ENCODE measurements at places on chromosomes 12 and 14. TPM values are rescaled to one million over a fixed set of nuclear protein-coding genes. Genes with fewer than 3 reads are reported as not detected.

ACSM4 gene
- not detected for total RNA-seq

NEUROD4 gene
- total RNA-seq: 0.23 TPM

PLD4 gene
- 9.0 TPM for total RNA-seq

CCDC196 gene
- total RNA-seq: not detected

ESPL1 gene
- total RNA-seq: 2.5 TPM

TAS2R8 gene
- 0.69 TPM for total RNA-seq

ACRBP gene
- total RNA-seq: 0.46 TPM

GLIPR1L2 gene
- 2.3 TPM for total RNA-seq

MIPOL1 gene
- 36.9 TPM for total RNA-seq

EGLN3 gene
- total RNA-seq: 14.3 TPM

PHETA1 gene
- total RNA-seq: 5.8 TPM

GPRC5D gene
- not detected for total RNA-seq

PRR4 gene
- total RNA-seq: 6.0 TPM

B4GALNT3 gene
- total RNA-seq: 3.0 TPM

GPX2 gene
- not detected for total RNA-seq

CLEC1B gene
- not detected for total RNA-seq

OTUB2 gene
- 11.3 TPM for total RNA-seq

TAPBPL gene
- total RNA-seq: 2.8 TPM

TAMALIN gene
- 3.2 TPM for total RNA-seq

ARHGAP9 gene
- total RNA-seq: 2.1 TPM

TEX52 gene
- total RNA-seq: not detected

GYS2 gene
- not detected for total RNA-seq

SLC6A12 gene
- 11.8 TPM for total RNA-seq

CCDC38 gene
- total RNA-seq: not detected

B4GALNT1 gene
- 47.5 TPM for total RNA-seq

TTC6 gene
- 10.4 TPM for total RNA-seq

STAB2 gene
- under 0.01 TPM for total RNA-seq

KRT77 gene
- total RNA-seq: not detected

P3H3 gene
- 15.0 TPM for total RNA-seq

WSCD2 gene
- 20.5 TPM for total RNA-seq

CD69 gene
- total RNA-seq: 1.2 TPM

RPL10L gene
- not detected for total RNA-seq

KITLG gene
- 378 TPM for total RNA-seq

TAS2R30 gene
- total RNA-seq: 9.5 TPM

PKP2 gene
- 6.9 TPM for total RNA-seq

FGF6 gene
- not detected for total RNA-seq

LRRC10 gene
- total RNA-seq: not detected

FOXA1 gene
- 3.7 TPM for total RNA-seq

ZFHX2 gene
- 3.5 TPM for total RNA-seq
